Activated CD4-positive, alpha-beta T cell treated with anti-CD3 and anti-CD28 coated beads for 24 hours (primary cell): ENCODE measurements at places on chromosomes 4 and X.

DNA sequence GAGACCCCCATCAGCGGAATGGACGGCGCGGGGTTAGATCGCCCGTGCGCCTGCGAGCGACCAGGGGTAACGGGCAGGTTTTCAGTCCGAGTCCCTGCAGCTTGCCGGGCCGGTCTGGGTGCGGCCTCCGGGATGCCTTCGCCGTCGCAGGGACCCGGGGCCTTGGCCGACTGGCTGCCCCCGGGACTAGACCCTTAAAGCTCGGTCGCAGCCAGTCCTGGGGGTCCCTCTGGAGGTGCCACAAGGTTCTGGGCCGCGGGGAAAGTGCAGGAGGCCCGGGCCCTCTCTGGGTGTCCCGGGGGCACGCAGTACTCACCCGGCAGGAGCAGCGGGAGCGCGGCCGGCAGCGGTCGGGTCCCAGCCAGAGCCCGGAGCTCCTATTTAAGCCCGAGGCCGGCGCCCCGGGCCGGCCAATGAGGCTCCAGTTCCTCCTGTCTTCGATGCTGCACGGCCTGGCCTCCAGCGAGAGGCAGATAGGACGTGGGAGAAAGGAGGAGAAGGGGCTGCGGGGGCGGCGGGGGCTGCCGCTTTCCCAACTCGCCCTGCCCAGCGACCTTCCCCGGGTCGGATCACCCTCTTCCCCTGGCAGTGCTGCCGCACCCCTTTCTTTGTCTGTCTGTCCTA lies at the start of gene SPON2:
Gene SPON2 (minus strand): TSS at position 356 of the 624 bp plus-strand sequence.
- no peak for DNase-seq

GRCh38 chr4:126633306-126633705 lies 999.5 kb upstream of the INTU start:
- DNase-seq, result no peak

- no peak for DNase-seq
These were observed 18.0 kb upstream of the XPNPEP2 start for GRCh38 chrX:129720741-129721140.

GRCh38 chr4:168880811-168881595 lies 129.1 kb downstream of the CBR4 start:
- DNase-seq, result no peak

DNA sequence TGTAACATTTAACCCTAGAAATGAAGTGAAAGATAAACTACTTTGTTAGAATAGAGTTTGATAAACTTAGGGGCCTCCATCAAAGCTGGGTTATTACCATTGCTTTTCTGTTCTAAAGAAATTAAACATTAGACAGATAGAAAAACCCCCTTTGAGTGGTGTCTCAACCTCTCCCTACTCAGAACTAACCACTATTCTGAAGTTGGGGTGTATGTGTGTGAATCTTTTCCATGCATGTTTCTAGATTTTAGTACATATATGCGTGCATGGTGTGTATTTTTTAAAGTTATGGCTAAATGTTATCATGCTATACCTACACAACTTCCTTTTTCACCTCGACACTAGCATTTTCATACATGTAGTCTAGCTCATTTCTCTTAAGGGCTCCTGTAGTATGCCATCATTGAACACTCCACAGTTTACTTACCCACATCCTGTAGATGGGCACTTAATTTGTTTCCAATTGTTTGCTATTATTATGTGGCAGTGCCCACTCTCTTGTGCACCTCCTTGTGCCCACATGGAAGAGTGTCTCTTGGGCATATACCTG lies 25.7 kb downstream of the GEMIN8 start:
- DNase-seq, result no peak
